Kidney (tissue), 22 donors: ENCODE measurements at places on chromosomes 5 and 9. TPM values are rescaled to one million over a fixed set of nuclear protein-coding genes. Genes with fewer than 3 reads are reported as not detected.

Gene CCDC152
- 0.15 TPM for polyA plus RNA-seq

Gene PCDHA9
- polyA plus RNA-seq, result not detected

Gene FBP1
- 266 TPM for polyA plus RNA-seq

Gene PKD2L2
- not detected for polyA plus RNA-seq

Gene ZNF883
- 2.9 TPM for polyA plus RNA-seq

Gene GCNT4
- 2.6 TPM for polyA plus RNA-seq

DNA sequence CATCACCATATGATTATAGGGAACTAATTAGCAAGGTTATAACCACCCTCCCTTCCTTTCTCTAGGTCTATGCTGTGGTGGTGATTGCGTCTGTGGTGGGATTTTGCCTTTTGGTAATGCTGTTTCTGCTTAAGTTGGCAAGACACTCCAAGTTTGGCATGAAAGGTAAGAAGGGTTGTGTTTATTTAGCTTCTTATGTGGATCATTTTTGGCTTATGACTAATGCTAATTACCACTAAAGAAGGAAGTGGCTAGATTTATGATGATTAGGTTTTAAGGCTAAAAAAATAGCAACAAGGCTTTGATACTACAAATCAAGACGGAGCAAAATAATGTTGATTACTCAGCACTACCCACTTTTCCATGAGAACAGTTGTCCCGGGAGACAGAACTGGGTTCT, 82.4 kb downstream of the NTRK2 start:
- H3K27me3 ChIP-seq, result no peaks in the 10 kb centered on the region
- no peak overlapping the region for H3K4me3 ChIP-seq
- H3K27ac ChIP-seq, result no peak overlapping the region
- no peaks in the 10 kb centered on the region for H3K36me3 ChIP-seq
- DNase-seq, result no peak

DNA sequence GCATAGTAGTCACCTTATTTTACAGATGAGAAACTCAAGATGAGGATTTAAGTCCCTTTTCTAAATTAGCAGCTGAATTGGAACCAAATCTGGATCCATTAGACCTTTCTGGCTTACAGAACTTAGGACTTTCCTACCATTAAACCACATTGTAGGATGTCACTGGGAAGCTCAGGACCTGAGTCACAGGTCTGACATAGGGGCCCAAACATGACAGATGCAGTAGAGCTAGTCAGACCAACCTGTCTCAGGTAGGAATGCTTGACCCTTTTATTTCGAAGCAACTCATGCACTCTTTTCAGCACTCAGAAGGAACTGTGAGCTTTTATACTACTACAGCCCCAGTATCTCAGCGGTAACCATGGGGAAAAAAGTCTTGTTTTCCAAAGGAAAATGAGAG, 2.6 kb downstream of the RAB24 start:
- H3K4me3 ChIP-seq, result no peak overlapping the region
- H3K27me3 ChIP-seq, result no peaks in the 10 kb centered on the region
- DNase-seq, result no peak
- peaks cover 14% of the 10 kb centered on the region for H3K36me3 ChIP-seq
- peak overlapping the region; percentile 47 for H3K27ac ChIP-seq

- no peaks in the 10 kb centered on the region for H3K27me3 ChIP-seq
- H3K4me1 ChIP-seq, result no peaks in the 10 kb centered on the region
- no peaks in the 10 kb centered on the region for H3K36me3 ChIP-seq
Measured at GRCh38 chr9:93357649-93358048, 93.8 kb upstream of the FAM120A start.

GRCh38 chr9:35322075-35322885, 160.5 kb downstream of the UNC13B start:
- no peaks in the 10 kb centered on the region for H3K4me1 ChIP-seq
- no peaks in the 10 kb centered on the region for H3K36me3 ChIP-seq
- H3K4me3 ChIP-seq, result no peak overlapping the region
- no peak for DNase-seq
- no peaks in the 10 kb centered on the region for H3K27me3 ChIP-seq

GRCh38 chr5:170563824-170564567, 60.2 kb downstream of the KCNIP1 start:
- H3K36me3 ChIP-seq, result no peaks in the 10 kb centered on the region
- DNase-seq, result no peak

DNA sequence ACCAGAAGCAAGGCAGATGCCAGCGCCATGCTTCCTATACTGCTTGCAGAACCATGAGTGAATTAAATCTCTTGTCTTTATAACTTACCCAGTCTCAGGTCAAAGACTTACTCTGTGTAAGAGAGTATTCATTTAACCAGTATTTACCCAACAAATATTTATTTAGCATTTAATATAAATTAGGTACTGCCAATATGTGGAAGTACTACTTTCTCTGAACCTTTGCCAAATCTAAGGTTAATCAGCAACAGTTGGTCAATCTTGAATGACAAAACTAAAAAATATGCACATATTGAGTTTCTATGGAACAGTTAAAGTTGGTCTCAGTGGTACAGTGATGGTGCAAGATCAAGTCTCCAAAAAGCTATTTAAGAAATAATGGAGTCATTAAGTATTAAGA, 155.9 kb upstream of the CCNG1 start:
- no peak overlapping the region for H3K27ac ChIP-seq
- no peaks in the 10 kb centered on the region for H3K4me1 ChIP-seq
- H3K4me3 ChIP-seq, result no peak overlapping the region

- no peaks in the 10 kb centered on the region for H3K4me1 ChIP-seq
- DNase-seq, result no peak
- no peaks in the 10 kb centered on the region for H3K36me3 ChIP-seq
- H3K4me3 ChIP-seq, result no peak overlapping the region
- no peaks in the 10 kb centered on the region for H3K27me3 ChIP-seq
- H3K27ac ChIP-seq, result no peak overlapping the region
Measured at GRCh38 chr9:130371196-130371966, 73.4 kb upstream of the ASS1 start.

DNA sequence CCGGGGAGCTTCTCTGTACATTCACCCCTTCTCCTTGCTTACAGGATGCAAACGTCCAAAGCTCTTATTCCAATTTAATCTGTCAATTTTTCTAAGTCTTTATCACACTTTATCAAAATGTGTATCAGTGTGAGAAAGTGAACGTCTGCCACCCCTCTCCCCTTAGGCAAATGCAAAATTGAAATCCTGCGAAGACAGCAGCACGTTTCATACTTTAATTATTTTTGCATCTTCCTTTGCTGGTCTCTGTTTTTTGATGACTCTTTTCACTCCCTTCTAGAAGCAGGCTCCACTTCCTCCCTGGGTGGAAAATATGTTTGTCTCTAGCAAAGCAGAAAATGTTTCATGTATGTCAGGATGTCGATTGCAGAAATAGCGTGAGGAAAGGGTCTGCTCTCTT, 576.5 kb upstream of the BRINP1 start:
- H3K4me3 ChIP-seq, result no peak overlapping the region
- no peaks in the 10 kb centered on the region for H3K27me3 ChIP-seq
- H3K27ac ChIP-seq, result no peak overlapping the region
- H3K36me3 ChIP-seq, result no peaks in the 10 kb centered on the region

- H3K4me3 ChIP-seq, result no peak overlapping the region
- H3K27ac ChIP-seq, result no peak overlapping the region
- no peaks in the 10 kb centered on the region for H3K4me1 ChIP-seq
- DNase-seq, result no peak
Measured at GRCh38 chr5:5348135-5348534, 74.3 kb upstream of the ICE1 start.

GRCh38 chr9:123419091-123419490, 63.1 kb downstream of the CRB2 start:
- peak; percentile 46 for DNase-seq
- no peaks in the 10 kb centered on the region for H3K36me3 ChIP-seq
- H3K4me3 ChIP-seq, result no peak overlapping the region
- H3K27me3 ChIP-seq, result no peaks in the 10 kb centered on the region

GRCh38 chr5:31887556-31887955, 248.6 kb downstream of the PDZD2 start:
- DNase-seq, result peak; percentile 60
- peaks cover 2% of the 10 kb centered on the region for H3K4me1 ChIP-seq
- H3K27ac ChIP-seq, result no peak overlapping the region
- H3K4me3 ChIP-seq, result no peak overlapping the region
- no peaks in the 10 kb centered on the region for H3K36me3 ChIP-seq
- H3K27me3 ChIP-seq, result no peaks in the 10 kb centered on the region

- H3K27me3 ChIP-seq, result no peaks in the 10 kb centered on the region
- H3K36me3 ChIP-seq, result no peaks in the 10 kb centered on the region
- H3K4me3 ChIP-seq, result no peak overlapping the region
- DNase-seq, result no peak
- no peaks in the 10 kb centered on the region for H3K4me1 ChIP-seq
Measured at GRCh38 chr5:139820130-139820529, 24.5 kb downstream of the PSD2 start.

DNA sequence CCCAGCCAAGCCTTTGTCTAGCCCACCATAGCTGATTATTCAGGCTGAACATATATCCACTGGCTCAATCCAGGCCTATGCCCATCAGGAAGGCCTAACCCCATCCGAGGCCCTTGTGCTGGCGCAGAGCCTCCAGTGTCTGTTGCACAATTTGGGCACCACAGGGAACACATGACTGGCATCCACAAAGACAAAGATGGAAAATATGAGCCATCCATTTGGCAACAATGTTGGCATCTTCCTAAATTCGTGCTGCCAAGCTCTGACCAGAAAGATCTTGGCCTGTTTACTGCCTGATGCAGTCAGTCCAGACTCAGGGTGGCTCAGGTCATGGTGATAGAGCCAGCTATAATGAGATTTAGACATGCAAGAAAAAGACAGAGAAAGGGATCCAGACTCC, 233.8 kb downstream of the PIK3R1 start:
- no peaks in the 10 kb centered on the region for H3K4me1 ChIP-seq
- H3K36me3 ChIP-seq, result no peaks in the 10 kb centered on the region
- H3K27ac ChIP-seq, result no peak overlapping the region
- H3K4me3 ChIP-seq, result no peak overlapping the region
- no peaks in the 10 kb centered on the region for H3K27me3 ChIP-seq
- no peak for DNase-seq

DNA sequence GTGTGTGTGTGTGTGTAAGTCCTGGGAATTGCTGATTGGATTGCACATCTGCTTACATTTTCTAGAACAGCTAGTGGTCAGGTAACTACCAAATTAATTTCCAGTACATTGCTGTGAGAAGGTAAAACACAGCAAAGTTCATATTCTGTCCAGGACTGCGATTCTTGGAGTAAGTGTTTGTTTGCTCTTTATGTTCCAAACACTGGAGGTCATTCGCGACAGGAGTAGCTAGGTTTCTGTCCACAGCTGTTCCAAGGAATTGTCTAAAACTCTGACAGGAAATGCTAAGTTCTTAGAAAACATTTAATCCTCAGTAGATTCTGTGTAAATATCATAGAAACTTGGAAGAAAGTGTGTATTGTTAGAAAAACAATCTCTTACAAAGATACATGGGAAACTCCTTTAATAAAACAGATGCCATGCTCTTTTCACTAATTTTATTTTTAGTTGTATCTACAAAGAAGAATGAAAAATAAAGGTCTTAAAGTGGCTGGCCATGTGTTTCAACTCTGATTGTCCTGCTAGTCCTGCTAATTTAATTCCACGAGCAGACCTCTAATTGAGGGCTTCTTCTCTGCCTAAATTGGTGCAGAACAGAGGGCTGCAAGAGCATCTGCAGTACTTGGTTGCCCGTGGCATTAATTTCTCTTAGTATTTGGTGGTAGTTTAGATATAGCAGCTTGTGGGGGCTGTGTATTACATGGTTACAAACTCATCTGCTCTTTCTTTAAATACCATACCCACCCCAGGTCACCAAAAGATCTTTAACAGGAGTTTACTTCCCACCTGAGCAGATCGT, 464.5 kb downstream of the RASEF start:
- peaks cover 4% of the 10 kb centered on the region for H3K4me1 ChIP-seq
- no peak overlapping the region for H3K27ac ChIP-seq
- no peak overlapping the region for H3K4me3 ChIP-seq
- H3K36me3 ChIP-seq, result no peaks in the 10 kb centered on the region

DNA sequence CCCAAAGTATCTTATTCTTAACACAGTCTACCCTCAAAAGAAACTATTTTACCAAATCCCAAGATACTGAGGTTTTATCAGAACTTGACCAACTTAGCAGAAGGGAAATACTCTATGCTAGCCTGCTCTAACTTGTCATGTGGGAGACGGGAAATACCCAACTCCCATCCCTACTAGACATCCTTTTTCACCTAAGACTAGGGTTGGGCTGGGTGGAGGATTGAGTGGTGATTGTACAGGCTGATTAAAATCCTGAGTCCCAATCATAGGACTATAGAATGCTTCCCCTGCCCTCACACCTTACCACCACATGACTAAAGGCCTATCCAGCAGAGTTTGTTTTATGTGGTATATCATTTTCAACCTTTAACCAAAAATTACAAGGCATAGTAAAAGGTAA, 786.5 kb downstream of the TAF11L14 start:
- H3K36me3 ChIP-seq, result no peaks in the 10 kb centered on the region
- H3K4me3 ChIP-seq, result no peak overlapping the region
- H3K4me1 ChIP-seq, result no peaks in the 10 kb centered on the region

GRCh38 chr5:50501491-50502228, 60.6 kb upstream of the EMB start:
- no peaks in the 10 kb centered on the region for H3K27me3 ChIP-seq
- peak; percentile 47 for DNase-seq
- no peak overlapping the region for H3K4me3 ChIP-seq
- H3K36me3 ChIP-seq, result no peaks in the 10 kb centered on the region

GRCh38 chr5:57334475-57334874, 148.1 kb downstream of the ACTBL2 start:
- no peak overlapping the region for H3K4me3 ChIP-seq
- H3K27ac ChIP-seq, result no peak overlapping the region
- H3K4me1 ChIP-seq, result no peaks in the 10 kb centered on the region

- no peak overlapping the region for H3K4me3 ChIP-seq
- H3K36me3 ChIP-seq, result no peaks in the 10 kb centered on the region
- no peak overlapping the region for H3K27ac ChIP-seq
- H3K4me1 ChIP-seq, result no peaks in the 10 kb centered on the region
Measured at GRCh38 chr5:39955156-39955555, 530.4 kb upstream of the DAB2 start.

DNA sequence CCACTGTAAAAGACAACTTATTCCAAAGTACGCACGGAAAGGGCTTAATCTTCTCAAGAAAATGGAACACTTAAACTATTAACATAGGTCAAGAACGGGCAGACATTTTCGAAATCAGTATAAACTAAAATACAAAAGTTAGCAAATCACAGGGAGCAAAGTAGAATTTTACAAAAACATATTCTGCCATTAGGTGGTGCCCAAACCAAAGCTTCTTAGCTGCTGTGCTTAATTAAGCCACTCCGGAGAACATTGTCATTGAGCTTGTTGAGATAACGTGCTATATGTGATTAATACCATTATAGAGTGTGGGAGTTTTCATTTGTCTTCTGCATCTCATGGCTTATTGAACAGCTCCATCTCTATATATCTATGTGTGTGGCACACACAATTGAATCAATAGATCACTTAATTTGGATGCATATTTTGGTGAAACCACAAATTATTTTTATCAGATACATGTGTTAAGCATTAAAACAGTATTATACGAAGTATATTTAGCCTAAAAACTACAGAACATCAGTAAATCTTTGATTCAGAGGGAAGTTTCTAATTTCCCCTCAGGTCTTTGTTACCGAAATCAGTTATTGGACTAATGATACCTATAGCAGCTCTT, 23.4 kb downstream of the UBLCP1 start:
- no peak for DNase-seq
- H3K4me1 ChIP-seq, result no peaks in the 10 kb centered on the region
- H3K27ac ChIP-seq, result no peak overlapping the region
